ENCODE measurements at places on chromosomes 13 and 19.

DNA sequence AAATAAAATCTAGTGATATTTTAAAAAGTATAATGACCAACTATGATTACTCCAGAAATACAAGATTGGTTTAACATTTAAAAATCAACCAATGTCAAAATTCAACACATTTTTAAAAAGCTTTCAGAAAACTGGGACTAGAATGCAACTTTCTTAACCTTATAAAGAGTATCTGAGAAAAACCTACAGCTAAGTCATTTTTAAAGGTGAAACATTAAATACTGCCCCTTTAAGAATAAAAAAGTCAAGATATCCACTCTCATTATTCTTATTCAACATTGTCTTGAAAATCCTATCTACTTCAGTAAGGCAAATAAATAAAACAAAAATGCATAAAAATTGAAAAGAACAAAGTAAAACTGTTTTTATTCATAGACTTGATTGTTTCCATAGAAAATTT, 673.2 kb downstream of the UQCRFS1 start:
- DNase-seq: no peak

DNA sequence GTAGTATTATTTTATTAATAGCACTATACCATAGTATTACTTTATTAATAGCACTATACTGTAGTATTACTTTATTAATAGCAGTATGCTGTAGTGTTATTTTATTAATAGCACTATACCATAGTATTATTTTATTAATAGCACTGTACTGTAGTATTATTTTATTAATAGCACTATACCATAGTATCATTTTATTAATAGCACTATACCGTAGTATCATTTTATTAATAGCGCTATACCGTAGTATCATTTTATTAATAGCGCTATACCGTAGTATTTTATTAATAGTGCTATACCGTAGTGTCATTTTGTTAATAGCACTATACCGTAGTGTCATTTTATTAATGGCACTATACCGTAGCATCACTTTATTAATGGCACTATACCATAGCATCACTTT, 191.8 kb downstream of the GPC6 start:
- DNase-seq: no peak

DNA sequence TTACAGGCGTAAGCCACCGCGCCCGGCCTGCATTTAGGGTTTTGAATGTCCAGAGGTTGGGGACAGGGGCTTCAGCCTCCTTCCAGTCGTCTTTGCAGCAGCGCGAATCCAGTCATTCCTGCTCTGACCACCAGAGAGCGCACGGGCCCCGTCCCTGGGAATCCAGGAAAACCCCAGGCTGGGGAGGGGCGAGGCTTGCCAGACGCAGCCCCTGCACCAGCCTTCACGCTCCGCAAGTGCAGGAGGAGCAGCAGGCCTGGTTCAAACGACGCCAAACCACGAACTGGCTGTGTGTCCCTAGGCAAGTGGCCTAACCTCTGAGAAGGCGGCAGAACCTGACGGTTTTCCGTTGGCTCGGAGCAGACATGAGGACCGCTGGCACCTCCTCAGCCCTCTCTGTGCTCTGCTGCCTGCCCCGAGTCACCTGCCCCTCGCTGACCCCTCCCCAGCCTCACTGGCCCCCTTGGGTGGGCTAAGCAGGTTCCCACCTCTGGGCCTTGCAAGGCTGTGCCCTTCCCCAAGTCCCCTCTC, 2.0 kb upstream of the RNF126 start:
- peak; percentile 56 for DNase-seq

DNA sequence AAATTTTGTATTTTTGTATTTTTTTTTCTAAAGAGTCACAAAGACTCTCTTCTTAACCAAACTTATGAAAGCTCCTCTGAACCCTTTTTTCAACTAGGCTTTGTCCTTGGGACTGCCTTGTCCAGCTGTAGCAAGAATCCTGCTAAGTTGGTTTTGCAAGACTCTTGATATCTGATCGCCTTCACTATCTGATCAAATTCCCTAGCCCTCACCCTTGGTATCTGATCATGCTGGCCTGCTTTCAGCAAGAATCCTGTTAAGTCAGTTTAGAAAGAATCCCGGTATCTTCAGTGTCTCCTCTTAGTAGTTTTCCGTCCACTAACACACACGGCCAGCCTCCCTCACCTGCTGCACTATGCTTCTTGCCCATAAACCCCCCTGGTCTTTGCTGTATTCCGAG, 1.9 kb upstream of the SIGLEC5 start:
- no peak for DNase-seq

GRCh38 chr13:76620036-76620435, 266.2 kb downstream of the KCTD12 start:
- no peak for DNase-seq

- DNase-seq: no peak
Observed at GRCh38 chr19:46225558-46226004, 4.0 kb upstream of the IGFL1 start.

- DNase-seq: no peak
Observed at GRCh38 chr13:70172946-70173597, 64.8 kb upstream of the KLHL1 start.

GRCh38 chr19:3056417-3057088, 5.7 kb downstream of the TLE5 start:
- no peak for DNase-seq

DNA sequence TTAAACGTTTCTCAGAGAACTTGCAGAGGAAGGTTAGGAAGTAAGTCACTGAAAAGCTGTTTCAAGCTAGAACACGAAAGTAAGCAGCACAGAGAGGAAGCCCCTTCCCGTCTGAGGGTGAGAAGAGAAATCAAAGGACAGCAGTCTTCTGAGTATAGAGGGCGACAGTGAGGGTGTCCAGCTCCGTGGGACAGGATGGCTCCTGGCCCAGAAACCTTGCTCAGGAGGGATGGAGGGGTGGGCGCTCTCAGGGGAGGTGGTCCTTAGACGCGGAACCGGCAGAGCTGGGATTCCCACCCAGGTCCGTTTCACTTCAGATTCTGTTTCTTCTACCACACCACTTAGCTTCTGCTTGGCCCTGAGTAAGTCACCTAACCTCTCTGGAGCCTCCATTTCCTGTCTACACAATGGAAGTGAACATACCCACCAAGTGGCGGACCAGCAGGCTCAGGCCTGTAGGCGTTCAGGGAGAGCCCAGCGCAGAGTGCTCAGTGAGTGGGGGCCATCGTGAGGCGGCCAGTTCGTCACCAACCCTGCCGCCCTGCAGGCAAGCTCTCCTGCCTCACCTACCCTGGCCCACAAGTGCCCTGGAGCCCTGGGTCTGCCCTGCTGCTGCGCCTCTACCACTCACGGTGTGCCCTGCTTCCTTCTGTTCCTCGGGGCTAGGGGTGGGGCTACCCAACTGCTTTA, 5.5 kb upstream of the RSPH6A start:
- DNase-seq: no peak

DNA sequence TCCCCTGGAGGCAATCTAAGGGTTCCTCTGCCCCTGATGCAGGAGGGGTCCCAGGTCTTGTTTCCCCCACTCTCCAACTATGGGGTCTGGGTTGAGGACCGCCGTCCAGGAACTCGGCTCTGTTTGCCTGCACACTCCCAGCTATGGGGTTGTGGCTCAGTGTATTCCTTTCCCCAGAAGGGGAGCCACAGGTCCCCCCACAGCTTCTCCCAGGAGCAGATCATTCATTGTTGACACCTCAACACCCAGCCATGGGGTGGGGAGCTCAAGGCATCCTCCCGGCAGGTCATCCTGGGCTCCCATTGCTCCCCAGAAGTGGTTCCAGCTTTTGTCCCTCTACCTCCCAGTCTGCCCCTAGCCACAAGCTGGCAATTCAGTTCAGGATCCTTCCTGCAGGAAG, 975 bp downstream of the ZNF358 start:
- DNase-seq: no peak

DNA sequence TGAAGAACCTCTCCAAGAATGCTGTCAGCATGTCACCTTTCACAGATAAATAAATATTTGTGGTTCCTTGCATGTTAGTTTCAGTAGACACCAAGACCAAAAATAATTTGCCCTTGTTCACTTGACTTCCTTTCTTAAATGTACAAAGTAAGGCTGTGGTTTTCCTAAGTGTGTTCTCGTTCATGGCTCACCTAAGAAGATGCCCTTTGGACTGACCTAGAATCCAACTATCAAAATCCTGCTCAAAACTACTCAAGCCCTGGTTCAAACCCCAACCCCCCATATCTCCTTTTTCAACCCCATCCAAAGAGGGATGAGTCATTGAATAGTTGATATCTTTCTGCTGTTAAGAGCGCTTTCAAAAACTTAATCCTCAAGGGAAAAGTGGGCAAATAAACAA, 247.8 kb upstream of the ZNF507 start:
- no peak for DNase-seq

- no peak for DNase-seq
Observed at GRCh38 chr19:17965370-17966128, 1.4 kb upstream of the KCNN1 start.

DNA sequence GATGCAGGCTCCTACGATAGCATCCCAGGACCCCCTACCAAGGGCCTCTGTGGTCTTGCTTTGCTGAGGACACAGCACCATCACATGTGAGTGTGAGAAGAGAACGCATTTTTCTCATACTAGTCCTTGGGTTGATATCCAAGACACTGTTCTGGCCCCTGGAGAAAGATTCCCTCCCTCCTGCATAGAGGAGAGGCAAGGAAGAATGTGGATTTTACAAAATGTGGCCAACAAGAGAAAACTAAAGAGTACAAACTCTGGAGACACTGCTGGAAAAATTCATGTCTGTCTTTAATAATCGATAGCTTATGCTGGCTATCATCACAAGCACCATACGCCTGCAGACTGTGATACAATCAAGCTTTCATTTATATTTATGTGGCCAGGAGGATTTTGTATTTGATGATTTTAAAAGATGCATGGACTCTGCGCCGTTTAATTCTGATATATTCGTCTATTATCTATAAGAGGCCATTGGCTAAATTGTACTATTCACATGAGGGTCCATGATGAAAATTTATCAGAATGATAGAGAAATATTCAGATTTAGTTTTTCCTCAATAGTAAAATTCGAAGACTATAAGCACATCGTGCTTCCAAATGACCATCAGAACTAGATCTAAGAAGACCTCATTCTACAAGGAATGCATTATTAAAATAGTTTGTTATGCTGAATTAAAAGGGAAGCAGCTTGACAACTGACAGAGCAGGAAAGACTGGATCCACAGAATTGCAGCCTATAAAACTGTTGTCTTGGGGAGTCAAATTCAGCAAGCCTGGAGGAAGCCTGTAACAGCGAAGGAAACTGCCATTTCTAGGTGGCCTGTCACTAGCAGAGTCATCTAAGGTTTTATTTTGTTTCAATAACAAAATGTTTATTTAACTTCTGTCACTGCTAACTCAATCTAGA, 578.7 kb downstream of the DIAPH3 start:
- no peak for DNase-seq

DNA sequence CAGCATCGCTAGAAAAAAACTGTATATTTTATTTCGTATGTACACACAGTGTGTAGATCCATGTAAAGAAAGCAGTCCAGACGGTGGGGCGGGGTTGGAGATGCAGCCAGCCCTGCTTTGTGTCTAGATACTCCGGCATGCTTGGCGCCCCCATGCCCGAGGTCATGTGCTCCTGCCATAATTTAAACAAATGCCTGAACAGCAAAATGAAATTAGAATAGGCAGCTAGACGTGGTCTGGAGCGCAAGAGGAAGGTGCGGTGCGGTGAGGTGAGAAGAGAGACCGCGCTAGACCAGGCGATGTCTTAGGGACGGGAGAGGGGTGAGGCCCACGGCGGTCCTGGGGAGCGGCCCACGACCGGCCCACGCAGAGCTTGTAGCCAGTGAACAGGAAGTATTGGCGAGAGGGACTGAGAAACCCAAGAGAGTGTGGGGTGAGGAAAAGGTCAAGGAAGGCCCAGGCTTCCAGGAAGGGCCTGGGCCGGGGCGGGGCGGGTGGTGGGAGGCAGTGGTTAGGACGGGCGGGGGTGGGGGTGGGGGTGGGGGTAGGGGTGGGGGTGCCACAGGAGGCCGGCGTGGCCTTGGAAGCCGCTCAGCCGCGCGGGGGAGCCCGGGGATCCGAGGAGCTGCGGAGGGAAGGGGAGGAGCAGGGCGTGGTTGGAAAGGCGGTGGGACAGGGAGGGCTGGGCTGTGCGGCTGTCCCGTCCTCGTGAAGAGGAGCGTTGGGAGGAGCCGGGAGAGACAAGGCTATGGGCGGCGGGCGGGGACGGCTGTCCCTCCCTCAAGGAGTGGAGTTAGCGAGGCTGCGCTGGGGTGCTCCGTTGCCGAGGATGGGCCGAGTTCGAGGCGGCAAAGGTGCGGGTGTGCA, 254.7 kb upstream of the SGCG start:
- no peak for DNase-seq

- DNase-seq: no peak
Observed at GRCh38 chr19:28840891-28841290, 372.1 kb downstream of the UQCRFS1 start.

DNA sequence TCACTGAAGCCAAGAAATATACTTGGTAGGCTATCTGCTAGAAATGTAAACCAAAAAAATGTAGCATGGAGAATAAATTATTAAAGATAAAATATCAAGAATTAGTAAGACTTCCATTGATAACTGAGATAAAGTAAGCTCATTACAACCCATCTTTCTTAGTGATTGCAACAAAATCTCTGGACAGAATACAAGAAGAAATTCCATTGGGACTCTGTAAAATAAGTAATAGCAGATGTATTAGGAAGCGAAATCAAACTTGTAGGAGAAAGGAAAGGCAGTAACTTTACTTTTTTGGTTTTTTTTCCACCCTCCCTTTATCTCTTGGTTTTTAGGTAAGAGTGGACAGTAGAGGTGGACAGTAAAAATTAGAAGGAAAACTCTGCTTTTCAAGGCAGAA, 605.7 kb downstream of the DACH1 start:
- no peak for DNase-seq

DNA sequence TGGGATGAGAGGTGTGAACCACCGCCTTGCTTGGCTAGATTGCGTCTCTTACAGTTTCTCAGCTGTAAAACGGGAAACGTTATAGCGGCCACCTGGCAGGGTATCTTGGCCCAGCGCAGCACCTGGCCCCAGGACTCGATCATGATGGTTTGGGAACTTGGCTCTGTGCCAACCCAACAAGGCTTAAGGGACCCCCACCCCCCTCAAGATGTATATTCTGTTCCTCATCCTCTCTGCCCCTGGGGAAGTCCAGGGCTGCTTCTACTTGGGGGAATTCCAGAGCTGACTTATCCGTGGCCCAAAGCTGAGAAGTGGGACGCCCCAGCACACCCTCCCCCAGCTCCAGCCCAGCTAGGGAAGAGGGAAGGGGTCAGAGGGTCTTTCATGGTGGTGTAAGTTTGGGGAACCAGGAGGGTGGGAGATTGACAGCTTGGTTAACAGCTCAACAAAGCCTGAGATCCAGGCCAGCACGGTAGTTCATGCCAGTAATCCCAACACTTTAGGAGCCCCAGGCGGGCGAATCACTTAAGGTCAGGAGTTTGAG, 695 bp downstream of the ICAM1 start:
- peak; percentile 24 for DNase-seq

GRCh38 chr13:44294876-44295275, 78.7 kb upstream of the SERP2 start:
- DNase-seq: no peak

- DNase-seq: no peak
Observed at GRCh38 chr13:50687545-50687944, 155.9 kb downstream of the DLEU7 start.
